ENCODE measurements at places on chromosomes 6 and 20.

DNA sequence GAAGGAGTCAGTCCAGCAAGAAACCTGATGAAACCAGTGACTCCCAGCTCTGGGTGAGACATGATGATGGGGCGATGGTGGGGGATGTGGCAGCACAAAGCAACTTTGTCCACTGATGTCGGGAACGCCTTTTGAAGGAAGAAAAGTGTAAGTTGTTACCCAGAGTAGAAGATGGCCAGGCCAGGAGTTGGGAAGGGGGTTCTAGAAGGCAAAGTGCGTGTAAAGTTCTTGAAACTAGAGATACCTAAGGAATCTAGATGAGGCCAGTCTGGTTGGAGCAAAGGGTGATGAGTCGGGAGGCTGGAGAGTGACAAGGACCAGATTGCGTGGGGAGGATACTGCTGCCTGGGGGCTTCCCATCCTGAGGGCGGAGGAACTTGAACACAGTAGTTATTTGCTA, 117.0 kb downstream of the PHACTR3 start:
- DNase-seq = no peak

GRCh38 chr6:10391799-10392198, 23.1 kb downstream of the TFAP2A start:
- DNase-seq = no peak

DNA sequence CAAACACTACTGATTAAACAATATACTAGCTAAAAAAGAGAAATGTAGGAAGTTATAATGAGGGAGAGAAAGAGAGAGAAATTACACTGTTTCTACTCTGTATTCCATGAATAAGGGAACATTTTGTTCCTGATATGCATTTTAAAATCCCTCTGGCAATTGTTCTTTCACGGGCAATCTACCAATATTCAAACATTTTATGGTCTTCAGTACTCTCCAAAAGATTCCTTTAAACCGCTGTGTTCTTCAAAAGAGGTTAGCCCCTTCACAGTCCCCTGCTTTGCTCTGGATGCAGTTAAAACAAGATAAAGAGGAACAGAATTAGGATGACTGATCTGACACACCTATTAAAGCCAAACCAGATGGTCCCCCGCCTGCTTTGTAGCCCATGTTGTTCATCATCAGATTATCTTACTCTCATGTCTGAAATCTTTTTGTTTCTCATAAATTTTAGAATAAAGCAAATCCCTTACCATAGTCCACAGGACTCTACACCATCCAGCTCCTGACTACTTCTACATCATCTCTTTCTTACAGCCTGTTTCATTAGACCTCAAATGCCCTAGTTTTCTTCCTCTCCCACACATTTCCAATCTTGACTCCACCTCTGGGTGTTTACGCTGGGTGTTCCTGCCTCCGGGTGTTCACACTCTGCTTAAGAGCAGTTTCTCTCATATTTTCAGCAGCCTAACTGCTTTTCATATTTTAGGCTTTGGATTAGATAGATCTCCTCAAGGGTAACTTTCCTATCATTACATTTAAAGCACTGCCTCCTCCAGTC, 399.7 kb downstream of the COL12A1 start:
- DNase-seq = no peak

GRCh38 chr20:16293590-16293989, 279.7 kb downstream of the KIF16B start:
- DNase-seq = no peak

DNA sequence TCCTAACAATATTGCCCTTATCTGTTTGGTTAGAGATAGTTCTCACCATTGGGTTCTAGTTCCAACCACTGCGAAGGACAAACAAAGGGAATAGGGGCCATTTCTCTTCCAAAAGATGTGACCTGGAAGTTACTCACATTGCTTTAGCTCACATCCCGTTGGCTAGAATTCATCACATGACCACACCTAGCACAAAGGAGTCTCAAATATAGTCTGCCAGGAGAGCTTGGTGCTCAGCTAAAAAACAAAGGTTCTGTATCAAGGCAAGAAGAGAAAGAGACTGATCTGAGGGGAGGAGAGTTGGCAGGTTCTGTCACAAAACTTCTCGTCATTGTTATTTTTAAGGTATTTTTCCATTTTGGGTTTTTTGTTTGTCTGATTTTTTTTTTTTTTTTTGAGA, 69.8 kb upstream of the GNRH2 start:
- DNase-seq = no peak

- DNase-seq = no peak
These were observed 11.4 kb downstream of the ZC3H12D start for GRCh38 chr6:149473080-149474052.

DNA sequence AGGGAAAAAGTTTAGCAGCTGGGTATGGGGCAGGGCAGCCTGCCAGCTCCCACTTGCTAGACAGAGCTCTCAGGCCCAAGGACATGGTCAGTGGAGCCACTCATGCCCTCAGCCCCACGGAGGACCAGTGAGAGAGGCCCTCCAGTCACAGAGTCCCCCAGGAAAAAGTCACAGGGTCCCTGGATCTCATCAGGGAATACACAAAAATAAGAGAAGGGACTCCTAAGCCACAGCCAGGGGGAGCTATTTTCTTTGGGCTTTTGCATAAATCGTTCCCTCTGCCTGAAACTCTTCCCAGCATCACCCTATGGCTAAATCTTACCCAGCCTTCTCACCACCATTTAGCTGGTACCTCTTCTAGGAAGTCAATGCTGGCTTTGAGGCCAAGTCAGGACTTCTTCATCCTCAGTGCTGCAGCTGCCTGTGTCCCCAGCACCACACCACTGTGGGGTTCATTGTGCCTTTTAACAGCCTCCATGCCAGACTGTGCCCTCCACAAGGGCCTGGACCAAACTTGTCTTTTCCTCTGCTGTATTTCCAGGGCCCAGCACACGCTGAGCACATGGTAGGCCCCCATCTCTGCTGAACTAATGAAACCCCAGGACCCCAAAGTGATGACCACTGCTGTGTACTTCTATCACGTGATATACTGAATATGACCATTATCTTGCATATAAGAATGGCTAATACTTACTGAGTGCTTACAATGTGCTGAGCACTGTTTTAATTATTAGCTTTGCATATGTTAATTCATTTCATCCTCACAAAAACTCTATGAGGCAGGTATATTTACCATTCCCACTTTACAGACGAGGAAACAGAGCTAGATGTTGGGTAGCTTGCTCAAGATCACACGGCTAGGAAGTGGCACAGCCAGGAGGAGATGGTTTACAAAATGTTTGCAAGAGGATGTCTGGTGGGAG, 2.0 kb downstream of the ZNF335 start:
- DNase-seq = peak; percentile 81

GRCh38 chr6:11804135-11804534, 25.5 kb upstream of the ADTRP start:
- DNase-seq = no peak

- no peak for DNase-seq
These were observed 28.0 kb downstream of the PLAGL2 start for GRCh38 chr20:32179515-32179914.

GRCh38 chr6:7707787-7708186, 18.1 kb upstream of the BMP6 start:
- DNase-seq = no peak

All from hematopoietic multipotent progenitor cell treated with erythropoietin and hydrocortisone succinate and interleukin-3 and kit ligand, for 17 days (in vitro differentiated cells).